Stimulated activated CD4-positive, alpha-beta T cell treated with anti-CD3 and anti-CD28 coated beads, Interleukin-1b, Interleukin-23, amount 100 ng/mL, for 48 hours (primary cell): ENCODE measurements at places on chromosomes 1 and 21.

- DNase-seq = no peak
Observed at GRCh38 chr1:199123615-199124014, 484.8 kb downstream of the PTPRC start.

- DNase-seq = no peak
Observed at GRCh38 chr1:243432136-243432535, 176.3 kb downstream of the SDCCAG8 start.

GRCh38 chr1:27566462-27567145, 37.3 kb downstream of the AHDC1 start:
- no peak for DNase-seq

DNA sequence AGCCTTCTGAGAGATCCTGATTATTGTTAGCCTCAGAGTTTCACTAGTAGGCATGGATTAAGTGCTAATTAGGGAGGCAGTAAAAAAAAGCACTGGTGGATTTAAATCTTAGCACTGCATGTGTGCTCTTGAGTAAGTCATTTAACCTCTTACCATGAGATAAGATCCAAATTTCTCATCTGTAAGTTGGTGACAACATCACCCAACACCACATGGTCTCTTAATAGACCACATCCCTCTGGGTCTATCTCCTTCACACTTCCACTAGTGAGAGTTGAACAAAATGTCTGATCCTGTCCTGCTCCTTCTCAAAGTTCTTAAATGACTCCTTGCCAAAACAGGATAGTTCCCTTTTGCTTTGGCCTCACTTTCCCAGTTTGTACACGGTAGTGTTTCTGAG, 29.5 kb upstream of the DMRTA2 start:
- DNase-seq = no peak

DNA sequence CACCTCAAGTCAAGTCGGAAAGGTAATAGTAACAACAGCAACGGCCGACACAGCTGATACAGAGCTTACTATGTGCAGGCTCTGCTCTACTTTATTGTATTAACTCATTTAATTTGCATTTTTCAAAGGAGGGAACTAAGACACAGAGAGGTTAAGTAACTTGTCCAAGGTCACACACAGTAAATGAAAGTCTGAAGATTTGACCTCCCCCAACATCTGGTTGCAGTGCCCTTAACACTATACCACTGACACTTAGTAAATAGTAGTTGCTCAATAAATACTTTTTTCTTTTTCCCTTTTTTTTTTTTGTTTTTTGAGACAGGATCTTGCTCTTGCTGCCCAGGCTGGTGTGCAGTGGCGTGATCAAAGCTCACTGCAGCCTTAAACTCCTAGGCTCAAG, 39.2 kb downstream of the RAP1GAP start:
- no peak for DNase-seq

GRCh38 chr1:94734963-94735901, 84.9 kb upstream of the SLC44A3 start:
- no peak for DNase-seq

GRCh38 chr1:19819701-19820100, 4.6 kb upstream of the RNF186 start:
- no peak for DNase-seq

- no peak for DNase-seq
Observed at GRCh38 chr1:94799206-94799605, 21.0 kb upstream of the SLC44A3 start.

DNA sequence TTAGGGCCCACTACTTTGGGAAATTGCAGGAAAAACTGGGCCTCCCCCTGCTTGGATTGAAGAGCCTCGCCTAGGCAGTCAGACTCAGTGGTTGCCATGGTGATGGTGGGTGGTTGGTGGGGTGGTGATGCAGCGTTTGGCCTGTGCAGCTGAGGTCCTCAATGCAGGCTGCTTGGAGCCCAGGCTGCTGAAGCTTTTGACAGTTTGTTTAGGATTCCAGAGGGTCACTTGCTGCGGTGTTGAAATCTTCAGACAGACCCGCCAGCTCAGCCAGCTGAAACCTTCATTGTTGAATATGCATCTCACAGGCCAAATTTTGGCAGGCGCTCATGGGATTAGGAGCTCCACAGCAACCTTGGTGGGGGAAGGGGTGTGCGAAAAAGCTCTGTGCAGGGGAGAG, 67.9 kb downstream of the CACNA1E start:
- DNase-seq = no peak

- no peak for DNase-seq
Observed at GRCh38 chr1:206713070-206713469, 28.4 kb downstream of the MAPKAPK2 start.

GRCh38 chr1:40313329-40313957, 3.6 kb downstream of the COL9A2 start:
- no peak for DNase-seq

GRCh38 chr1:101136739-101137138, 100.1 kb upstream of the S1PR1 start:
- DNase-seq = no peak

GRCh38 chr1:95407131-95407885, 173.3 kb downstream of the RWDD3 start:
- DNase-seq = no peak

DNA sequence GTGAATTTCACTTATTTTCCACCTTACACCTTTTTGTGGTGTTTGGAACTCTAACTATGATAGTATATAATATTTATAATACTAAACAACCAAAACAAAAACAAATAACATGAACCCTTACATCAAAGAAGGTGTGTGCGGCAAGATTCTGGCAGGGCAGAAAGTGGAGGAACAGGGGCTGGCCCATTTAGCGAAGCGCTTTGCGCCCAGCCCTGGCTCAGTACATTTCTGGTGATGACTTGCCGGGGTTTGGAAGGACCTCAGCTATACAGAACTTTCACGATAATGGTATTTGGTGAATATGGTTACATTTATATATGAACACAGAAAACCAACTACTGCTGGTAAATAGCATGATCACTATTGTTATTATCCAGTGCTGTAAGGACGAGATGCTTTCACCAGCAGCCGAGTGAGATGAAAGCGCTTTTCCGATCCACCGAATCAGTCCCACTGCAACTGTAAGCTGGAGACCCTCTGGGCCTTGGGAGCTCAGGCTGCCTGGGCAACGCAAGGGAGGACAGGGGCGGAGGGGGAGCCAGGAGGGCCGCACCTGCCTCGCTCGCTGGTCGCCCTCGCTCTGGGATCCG, 63.9 kb downstream of the CD247 start:
- DNase-seq = no peak

- DNase-seq = no peak
Observed at GRCh38 chr21:46622226-46622625, 13.2 kb upstream of the PRMT2 start.

DNA sequence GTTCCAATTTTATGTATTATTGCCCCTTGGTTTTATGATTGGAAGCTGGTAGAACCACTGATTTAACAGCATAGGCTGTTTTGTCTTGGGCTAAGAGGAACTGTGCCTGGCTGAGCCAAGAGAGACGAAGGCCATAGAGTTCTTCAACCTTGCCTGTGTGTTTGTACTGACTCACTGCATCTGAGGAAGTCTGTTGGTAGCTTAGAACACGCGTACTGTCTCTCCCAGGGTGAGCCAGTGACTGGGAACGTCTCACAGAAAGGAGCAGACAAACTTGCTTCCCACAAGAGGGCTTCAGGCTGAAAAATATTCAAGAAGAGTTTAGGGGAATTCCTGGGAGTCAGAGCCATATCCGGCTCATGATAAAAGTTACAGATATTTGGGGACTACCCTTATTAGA, 14.9 kb downstream of the TMEM51 start:
- no peak for DNase-seq

DNA sequence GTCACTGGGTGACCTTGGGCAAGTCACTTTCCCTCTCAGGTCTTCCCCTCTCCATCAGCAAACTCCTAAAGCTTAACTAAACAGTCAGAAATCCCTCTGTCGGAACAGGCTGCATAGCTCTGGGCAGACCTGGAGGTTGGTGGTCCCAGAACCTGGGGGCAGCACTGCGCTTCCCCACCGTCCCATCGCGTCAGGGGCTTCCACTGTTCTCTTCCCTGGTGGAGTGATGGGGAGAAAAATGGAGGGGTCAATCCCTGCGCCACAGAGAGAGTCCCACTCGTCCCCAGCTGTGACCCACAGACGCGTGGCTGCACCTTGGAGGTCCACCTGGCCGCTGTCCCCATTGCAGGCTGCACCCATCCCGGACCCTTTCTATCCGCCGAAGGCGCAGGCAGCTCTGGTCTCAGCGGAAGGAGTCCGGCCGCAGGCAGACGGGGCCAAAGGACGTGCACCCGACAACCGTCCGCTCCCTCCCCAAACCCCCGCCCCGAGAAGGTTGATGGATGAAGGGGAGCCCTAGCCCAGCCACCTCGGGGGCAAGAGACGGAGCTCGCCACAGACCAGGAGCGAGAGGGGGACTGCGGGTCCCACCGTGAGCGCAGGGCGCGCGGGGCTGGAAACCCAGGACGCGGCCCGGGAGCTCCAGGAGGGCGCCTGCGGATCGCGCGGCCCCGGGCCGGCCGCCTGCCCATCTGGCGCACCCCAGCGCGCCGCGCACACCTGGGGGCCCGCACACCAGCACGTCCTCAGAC, 588 bp upstream of the WNT3A start:
- DNase-seq = no peak

DNA sequence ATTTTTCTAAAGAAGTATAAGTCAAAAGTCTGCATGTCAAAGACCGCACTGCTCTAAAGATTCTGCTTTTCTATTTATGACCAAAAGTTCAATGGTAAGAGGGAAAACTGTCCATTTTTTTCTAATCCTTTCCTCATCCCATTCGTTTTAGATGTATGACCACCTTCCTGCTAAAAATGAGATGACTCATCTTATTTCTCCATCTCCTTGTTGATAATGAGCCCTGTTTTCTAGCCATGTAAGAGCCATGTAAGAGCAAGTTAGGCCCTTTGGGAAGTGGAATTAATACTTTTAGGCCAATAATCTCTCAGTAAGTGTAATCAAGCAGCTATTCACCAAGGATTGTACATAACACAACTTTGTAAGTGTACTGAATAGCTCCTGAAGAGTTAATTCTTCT, 475.6 kb upstream of the B3GALT2 start:
- no peak for DNase-seq

DNA sequence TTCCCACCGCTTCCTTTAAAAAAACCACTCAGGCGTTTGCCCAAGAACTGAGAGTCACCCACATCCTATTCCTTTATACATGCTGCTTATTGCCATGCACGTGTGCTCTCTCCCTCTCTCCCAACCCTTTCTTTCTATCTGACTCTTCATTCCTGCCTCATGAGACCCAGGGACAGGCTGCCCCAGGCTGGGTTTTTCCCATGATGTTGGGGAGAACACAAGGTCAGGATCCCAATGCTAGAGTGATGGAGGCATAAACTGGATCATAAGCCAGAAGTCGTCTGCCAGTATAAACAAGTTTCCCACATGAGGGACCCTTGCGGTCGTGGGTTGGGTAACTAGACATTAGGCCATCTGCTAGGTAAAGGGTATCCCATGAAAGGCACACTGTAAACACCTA, 64.9 kb downstream of the CD2 start:
- no peak for DNase-seq

DNA sequence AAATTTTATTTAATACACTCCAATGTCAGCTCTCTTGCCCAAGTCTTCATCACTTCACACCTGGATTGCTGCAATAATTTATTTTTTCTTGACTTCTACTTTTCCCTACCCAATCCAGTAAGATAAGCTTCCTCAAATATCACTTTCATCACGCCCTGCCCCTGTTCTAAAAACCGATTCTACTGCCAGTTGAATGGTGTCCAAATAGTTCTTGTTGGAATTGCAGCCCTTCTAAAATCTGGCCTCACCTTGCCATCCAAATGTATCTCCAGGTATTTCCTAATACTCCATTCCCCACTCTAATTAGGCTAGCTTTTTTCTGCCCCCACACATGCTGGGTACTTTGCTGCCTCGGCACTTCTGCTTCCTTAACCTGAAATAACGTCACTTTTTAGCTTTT, 152.5 kb downstream of the HMCN1 start:
- no peak for DNase-seq

- no peak for DNase-seq
Observed at GRCh38 chr21:38758501-38759214, 47.1 kb upstream of the ETS2 start.

DNA sequence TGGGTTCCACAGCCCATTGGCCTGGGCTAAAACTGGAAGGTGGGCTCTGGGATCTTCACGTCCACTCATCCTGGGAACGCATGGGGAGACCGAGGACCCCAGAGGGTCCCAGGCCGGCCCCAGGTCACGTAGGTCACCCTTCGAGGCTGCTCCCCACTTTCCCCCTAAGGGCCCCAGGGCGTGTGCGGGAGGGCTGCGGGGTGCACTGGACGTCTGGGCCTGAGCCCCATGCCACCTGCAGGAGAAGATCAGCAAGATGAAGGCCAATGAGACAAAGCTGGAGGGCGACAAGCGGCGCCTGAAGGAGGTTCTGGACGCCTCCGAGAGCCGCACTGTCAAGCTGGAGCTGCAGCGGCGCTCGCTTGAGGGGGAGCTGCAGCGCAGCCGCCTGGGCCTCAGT, 12.5 kb downstream of the MFAP2 start:
- no peak for DNase-seq

GRCh38 chr1:29698033-29698432, 461.7 kb downstream of the PTPRU start:
- no peak for DNase-seq

DNA sequence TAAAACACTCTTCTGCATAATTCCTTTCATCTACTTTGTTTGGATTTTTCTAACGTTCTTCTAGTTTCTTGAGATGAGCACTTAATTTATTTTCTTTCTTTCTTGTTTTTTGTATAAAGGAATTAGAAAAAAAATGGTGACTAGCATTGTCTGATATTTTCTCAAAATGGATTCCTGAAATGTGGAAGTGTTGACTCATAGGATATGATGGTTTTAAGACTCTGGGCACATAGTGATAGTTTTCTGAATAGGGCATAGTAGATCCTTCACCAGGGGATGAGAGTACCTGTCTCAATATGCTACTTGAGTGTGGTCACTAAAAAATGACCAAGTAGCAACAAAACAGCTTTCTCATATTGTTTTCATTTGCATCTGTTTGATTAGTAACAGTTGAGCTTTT, 100.9 kb downstream of the PEX14 start:
- DNase-seq = no peak

DNA sequence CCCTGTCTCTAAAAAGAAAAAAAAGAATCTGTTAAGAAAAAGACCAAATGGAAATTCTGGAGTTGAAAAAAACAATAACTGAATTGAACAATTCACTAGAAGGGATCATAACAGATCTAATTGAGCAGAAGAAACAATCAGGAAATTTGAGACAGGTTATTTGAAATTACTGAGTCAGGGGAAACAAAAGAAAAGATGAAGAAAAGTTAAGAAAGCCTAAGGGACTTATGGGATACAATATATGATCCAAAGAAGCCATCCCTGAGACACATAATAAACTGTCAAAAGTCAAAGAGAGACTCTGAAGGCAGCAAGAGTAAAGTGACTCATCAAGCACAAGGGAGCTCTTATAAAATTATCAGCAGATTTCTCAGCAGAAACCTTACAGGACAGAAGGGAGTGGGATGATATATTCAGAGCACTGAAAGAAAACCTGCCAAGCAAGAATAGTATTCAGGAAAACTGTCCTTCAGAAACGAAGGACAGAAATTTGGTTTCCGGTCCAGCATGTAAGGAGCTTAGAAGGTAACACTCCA, 44.5 kb downstream of the SLC2A1 start:
- no peak for DNase-seq

GRCh38 chr1:200478239-200478623, 68.4 kb upstream of the ZNF281 start:
- DNase-seq = no peak

- DNase-seq = no peak
Observed at GRCh38 chr1:234649432-234650081, 39.6 kb upstream of the IRF2BP2 start.

GRCh38 chr1:64526312-64526711, 56.4 kb downstream of the CACHD1 start:
- no peak for DNase-seq

- DNase-seq = no peak
Observed at GRCh38 chr1:201142011-201142848, 12.0 kb downstream of the TMEM9 start.

- no peak for DNase-seq
Observed at GRCh38 chr1:19254416-19254815, 2.8 kb downstream of the MRTO4 start.
